ENCODE measurements at places on chromosomes 2 and 18.

- H3K27ac ChIP-seq = no peak overlapping the region
- no peaks in the 10 kb centered on the region for H3K36me3 ChIP-seq
- H3K4me3 ChIP-seq = no peak overlapping the region
- no peaks in the 10 kb centered on the region for H3K4me1 ChIP-seq
These were observed 20.7 kb upstream of the NT5DC4 start for GRCh38 chr2:112699984-112700667.

- H3K36me3 ChIP-seq = no peaks in the 10 kb centered on the region
- no peaks in the 10 kb centered on the region for H3K4me1 ChIP-seq
- no peak overlapping the region for H3K4me3 ChIP-seq
These were observed 46.6 kb upstream of the TANC1 start for GRCh38 chr2:158921599-158922408.

- no peak overlapping the region for H3K4me3 ChIP-seq
- H3K27ac ChIP-seq = no peak overlapping the region
- H3K4me1 ChIP-seq = no peaks in the 10 kb centered on the region
- no peak for DNase-seq
- no peaks in the 10 kb centered on the region for H3K36me3 ChIP-seq
- no peaks in the 10 kb centered on the region for H3K27me3 ChIP-seq
These were observed 153.3 kb downstream of the METTL4 start for GRCh38 chr18:2417861-2418610.

- H3K4me1 ChIP-seq = no peaks in the 10 kb centered on the region
- no peak overlapping the region for H3K27ac ChIP-seq
- H3K4me3 ChIP-seq = no peak overlapping the region
- H3K36me3 ChIP-seq = no peaks in the 10 kb centered on the region
- H3K27me3 ChIP-seq = no peaks in the 10 kb centered on the region
These were observed 19.1 kb downstream of the HDAC4 start for GRCh38 chr2:239381709-239382134.

GRCh38 chr2:54456362-54456611, 160 bp downstream of the SPTBN1 start:
- DNase-seq = no peak
- no peaks in the 10 kb centered on the region for H3K36me3 ChIP-seq
- no peaks in the 10 kb centered on the region for H3K27me3 ChIP-seq
- no peak overlapping the region for H3K27ac ChIP-seq

DNA sequence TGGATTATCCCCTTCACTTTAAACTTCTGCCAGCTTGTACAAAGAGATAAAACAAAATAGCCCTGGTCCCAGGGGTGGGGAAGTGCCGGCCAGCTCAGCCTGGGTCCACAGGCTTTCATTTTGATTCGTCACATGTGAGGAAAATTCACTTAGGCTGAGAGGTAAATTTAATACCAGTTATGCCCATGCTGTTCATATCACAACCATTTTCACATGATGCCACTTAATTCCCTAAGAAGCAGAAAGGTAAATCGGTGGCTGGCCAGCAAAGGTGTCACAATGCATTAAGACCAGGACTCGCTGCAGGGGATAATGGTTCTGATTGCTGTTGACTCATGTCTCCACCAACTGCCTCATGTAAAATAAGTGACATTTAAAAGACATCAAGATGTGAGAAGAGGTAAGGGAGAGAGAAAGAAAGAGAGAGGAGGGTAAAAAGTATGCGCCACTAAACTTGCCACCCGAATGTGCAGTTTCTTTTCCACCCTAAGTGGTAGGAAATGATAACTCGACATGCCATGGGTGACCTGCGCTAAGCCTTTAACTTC, 261.0 kb upstream of the SIX3 start:
- no peak for DNase-seq
- no peak overlapping the region for H3K4me3 ChIP-seq
- peaks cover 6% of the 10 kb centered on the region for H3K4me1 ChIP-seq

- peaks cover 12% of the 10 kb centered on the region for H3K4me1 ChIP-seq
- no peak overlapping the region for H3K27ac ChIP-seq
- H3K4me3 ChIP-seq = no peak overlapping the region
- H3K27me3 ChIP-seq = no peaks in the 10 kb centered on the region
These were observed 125.8 kb upstream of the CREB1 start for GRCh38 chr2:207403950-207404349.

- H3K36me3 ChIP-seq = no peaks in the 10 kb centered on the region
- no peak overlapping the region for H3K27ac ChIP-seq
- no peak for DNase-seq
- H3K4me1 ChIP-seq = no peaks in the 10 kb centered on the region
- no peaks in the 10 kb centered on the region for H3K27me3 ChIP-seq
- no peak overlapping the region for H3K4me3 ChIP-seq
These were observed 107.7 kb downstream of the COL6A3 start for GRCh38 chr2:237306083-237306786.

DNA sequence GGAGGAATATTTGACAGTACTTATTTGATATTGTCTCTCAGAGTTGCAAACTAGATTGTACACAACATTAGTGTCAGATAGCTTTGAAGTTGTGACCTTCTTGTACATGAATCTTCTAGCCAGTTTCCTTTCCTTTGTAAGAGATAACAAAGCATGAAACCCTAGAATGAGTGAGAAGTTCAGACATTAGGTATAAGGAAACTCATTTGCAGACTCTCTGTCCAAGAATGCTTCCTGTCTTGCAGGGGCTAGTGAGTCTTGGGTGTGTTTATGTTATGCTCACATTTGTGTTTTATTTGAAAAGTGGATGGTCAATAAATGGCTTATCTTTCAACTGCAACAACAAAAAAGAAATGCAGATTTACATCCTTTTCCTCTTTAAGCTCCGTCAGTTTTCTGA, 1.4 kb downstream of the BOD1L2 start:
- H3K36me3 ChIP-seq = no peaks in the 10 kb centered on the region
- H3K4me3 ChIP-seq = no peak overlapping the region
- no peaks in the 10 kb centered on the region for H3K4me1 ChIP-seq
- DNase-seq = no peak
- H3K27me3 ChIP-seq = no peaks in the 10 kb centered on the region

GRCh38 chr2:30206461-30207430, 24.6 kb upstream of the LBH start:
- no peaks in the 10 kb centered on the region for H3K36me3 ChIP-seq
- H3K4me1 ChIP-seq = no peaks in the 10 kb centered on the region
- no peaks in the 10 kb centered on the region for H3K27me3 ChIP-seq

- no peaks in the 10 kb centered on the region for H3K36me3 ChIP-seq
- DNase-seq = peak; percentile 61
- no peaks in the 10 kb centered on the region for H3K4me1 ChIP-seq
- no peaks in the 10 kb centered on the region for H3K27me3 ChIP-seq
These were observed 176.1 kb upstream of the SESTD1 start for GRCh38 chr2:179440642-179441251.

GRCh38 chr2:176424746-176425145, 155.5 kb downstream of the MTX2 start:
- H3K27ac ChIP-seq = no peak overlapping the region
- no peaks in the 10 kb centered on the region for H3K36me3 ChIP-seq
- H3K4me3 ChIP-seq = no peak overlapping the region
- H3K27me3 ChIP-seq = no peaks in the 10 kb centered on the region

DNA sequence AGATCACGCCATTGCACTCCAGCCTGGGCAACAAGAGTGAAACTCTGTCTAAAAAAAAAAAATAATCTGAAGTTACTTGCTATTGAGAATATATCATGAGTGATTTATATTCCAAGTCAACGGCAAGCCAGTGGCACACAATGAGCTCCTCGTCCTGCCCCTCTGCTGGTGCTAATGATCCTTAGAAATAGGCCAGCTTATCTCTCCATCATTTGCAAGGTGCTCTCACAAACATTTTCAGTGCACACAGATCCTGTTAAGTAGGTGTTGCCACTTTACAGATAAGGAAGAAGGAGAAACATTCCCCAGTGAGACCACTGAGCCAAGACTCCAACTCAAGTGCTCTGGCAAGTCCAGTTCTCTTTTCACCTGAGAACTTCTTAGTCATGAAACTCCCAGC, 91.3 kb upstream of the GPR45 start:
- H3K4me3 ChIP-seq = no peak overlapping the region
- no peaks in the 10 kb centered on the region for H3K36me3 ChIP-seq
- no peaks in the 10 kb centered on the region for H3K27me3 ChIP-seq
- H3K4me1 ChIP-seq = no peaks in the 10 kb centered on the region

GRCh38 chr2:225693259-225693658, 293.7 kb downstream of the NYAP2 start:
- H3K27me3 ChIP-seq = no peaks in the 10 kb centered on the region
- no peak overlapping the region for H3K27ac ChIP-seq
- H3K36me3 ChIP-seq = no peaks in the 10 kb centered on the region
- no peak for DNase-seq

- H3K27ac ChIP-seq = no peak overlapping the region
- no peaks in the 10 kb centered on the region for H3K36me3 ChIP-seq
- H3K27me3 ChIP-seq = no peaks in the 10 kb centered on the region
- DNase-seq = no peak
- no peaks in the 10 kb centered on the region for H3K4me1 ChIP-seq
These were observed 623.5 kb downstream of the EPHA4 start for GRCh38 chr2:220948579-220948978.

GRCh38 chr2:111227716-111228141, 107.0 kb downstream of the BCL2L11 start:
- no peaks in the 10 kb centered on the region for H3K36me3 ChIP-seq

DNA sequence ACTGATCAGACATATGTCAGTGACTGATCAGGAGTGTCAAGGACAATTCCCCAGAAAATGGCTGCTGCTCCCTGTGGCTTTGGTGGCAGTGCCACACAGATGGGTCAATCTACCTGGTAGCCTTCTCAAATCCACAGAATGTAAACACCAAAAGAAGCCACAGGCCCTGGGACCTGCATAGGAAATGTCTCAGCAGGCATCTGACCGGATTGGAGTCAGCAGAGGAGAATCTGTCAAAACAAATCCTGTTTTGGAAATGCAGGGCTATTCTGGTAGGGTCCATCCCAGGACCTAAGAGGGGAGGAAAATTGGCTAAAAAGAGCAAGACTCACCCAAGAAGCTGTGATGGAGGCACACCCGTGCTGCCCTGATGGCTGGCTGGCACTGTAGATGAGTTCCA, 189.7 kb downstream of the TMEM247 start:
- H3K36me3 ChIP-seq = no peaks in the 10 kb centered on the region
- no peaks in the 10 kb centered on the region for H3K27me3 ChIP-seq
- no peak for DNase-seq
- no peak overlapping the region for H3K27ac ChIP-seq

GRCh38 chr18:62258616-62259015, 66.5 kb upstream of the TNFRSF11A start:
- no peaks in the 10 kb centered on the region for H3K4me1 ChIP-seq
- no peak overlapping the region for H3K27ac ChIP-seq
- no peak overlapping the region for H3K4me3 ChIP-seq
- H3K27me3 ChIP-seq = no peaks in the 10 kb centered on the region
- DNase-seq = no peak
- H3K36me3 ChIP-seq = no peaks in the 10 kb centered on the region

DNA sequence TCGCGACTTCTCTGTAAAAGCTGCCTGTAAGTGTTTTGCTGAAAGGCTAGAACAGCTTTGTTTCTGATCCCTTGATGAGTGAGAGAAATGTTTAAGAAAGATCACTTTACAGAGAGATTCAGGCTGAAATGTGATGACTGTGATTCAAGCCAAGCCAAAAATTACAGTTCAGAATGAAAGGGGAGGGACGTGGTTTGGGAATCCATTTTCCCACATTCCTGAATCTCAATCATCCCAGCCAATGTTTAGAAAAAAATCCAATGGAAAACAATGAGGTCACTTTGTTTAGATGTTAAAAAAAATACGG, 416.7 kb downstream of the ARHGAP15 start:
- H3K4me1 ChIP-seq = no peaks in the 10 kb centered on the region
- H3K36me3 ChIP-seq = no peaks in the 10 kb centered on the region
- DNase-seq = no peak
- H3K27ac ChIP-seq = no peak overlapping the region
- no peak overlapping the region for H3K4me3 ChIP-seq

DNA sequence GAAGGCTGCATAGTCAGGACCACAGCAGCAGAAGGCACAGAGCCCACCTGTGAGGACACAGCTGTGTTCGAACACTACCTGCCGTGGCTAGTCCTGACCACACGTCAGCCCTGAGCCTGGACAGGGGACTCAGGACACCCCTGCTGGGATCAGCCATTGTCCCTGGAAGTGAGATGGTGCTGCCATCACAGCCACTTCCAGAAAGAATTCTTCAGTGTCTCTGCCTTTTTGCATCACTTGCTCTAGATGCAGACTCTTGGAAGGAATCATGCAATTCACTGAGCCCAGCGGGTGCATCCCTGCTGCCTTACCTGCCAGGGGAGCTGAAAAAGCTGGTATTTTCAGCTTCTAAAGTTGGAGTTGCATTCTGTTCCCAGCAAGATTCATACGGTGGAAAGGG, 49.3 kb downstream of the LAMA3 start:
- H3K36me3 ChIP-seq = no peaks in the 10 kb centered on the region
- H3K27ac ChIP-seq = no peak overlapping the region
- no peaks in the 10 kb centered on the region for H3K4me1 ChIP-seq
- no peak overlapping the region for H3K4me3 ChIP-seq

DNA sequence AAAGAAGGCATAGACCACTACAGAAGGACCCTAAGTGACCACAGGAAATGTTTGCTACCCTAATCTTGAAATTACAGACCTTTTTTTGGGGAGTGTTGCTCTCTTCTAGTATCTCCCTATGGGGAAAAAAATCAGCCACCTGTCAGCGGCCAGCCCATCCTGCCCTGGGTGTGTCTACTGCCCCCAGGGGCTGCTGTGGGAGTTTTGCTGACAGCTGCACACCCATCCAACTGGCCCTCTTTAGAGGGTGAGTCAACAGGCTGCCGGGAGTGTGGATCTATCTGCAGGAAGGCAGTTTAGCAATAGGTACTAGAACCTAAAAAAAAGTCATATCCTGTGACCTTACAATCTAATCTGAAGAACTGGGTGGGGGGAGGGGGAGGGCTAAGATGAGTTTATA, 796 bp upstream of the DYSF start:
- no peaks in the 10 kb centered on the region for H3K27me3 ChIP-seq
- no peak overlapping the region for H3K4me3 ChIP-seq
- no peaks in the 10 kb centered on the region for H3K36me3 ChIP-seq
- H3K4me1 ChIP-seq = no peaks in the 10 kb centered on the region
- DNase-seq = peak; percentile 17

- no peak overlapping the region for H3K27ac ChIP-seq
- H3K4me1 ChIP-seq = no peaks in the 10 kb centered on the region
- no peak overlapping the region for H3K4me3 ChIP-seq
- no peaks in the 10 kb centered on the region for H3K27me3 ChIP-seq
- DNase-seq = no peak
These were observed 310.2 kb upstream of the REG3G start for GRCh38 chr2:78715293-78715692.

GRCh38 chr2:165795011-165795410, 964 bp upstream of the GALNT3 start:
- DNase-seq = peak; percentile 19
- no peaks in the 10 kb centered on the region for H3K36me3 ChIP-seq
- peak overlapping the region; percentile 100 for H3K27ac ChIP-seq

DNA sequence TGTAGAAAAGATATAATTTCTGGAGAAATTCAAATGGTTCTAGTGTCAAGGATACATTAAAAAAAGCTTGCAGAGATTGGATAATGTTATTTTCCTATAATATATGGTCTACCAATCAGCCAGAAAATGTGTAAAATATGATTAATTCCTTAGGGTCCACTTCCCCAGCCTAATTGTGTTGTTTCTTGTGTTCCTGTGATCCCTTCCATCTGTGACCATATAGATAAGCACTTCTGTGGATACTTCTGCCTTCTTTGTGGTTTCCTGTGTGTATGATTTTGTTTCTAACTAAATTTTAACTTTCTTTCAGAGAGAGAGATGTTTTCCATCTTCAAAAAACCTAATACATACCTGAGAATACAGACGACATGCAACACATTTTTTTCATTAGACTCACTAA, 367.1 kb upstream of the PIK3C3 start:
- H3K27me3 ChIP-seq = no peaks in the 10 kb centered on the region
- DNase-seq = no peak
- peaks cover 13% of the 10 kb centered on the region for H3K4me1 ChIP-seq
- H3K4me3 ChIP-seq = no peak overlapping the region

All from MM.1S (cell line).